ENCODE measurements at places on chromosomes 5 and 9.

GRCh38 chr9:133370685-133371084 lies 5.2 kb downstream of the SURF4 start:
- DNase-seq: peak; percentile 41

DNA sequence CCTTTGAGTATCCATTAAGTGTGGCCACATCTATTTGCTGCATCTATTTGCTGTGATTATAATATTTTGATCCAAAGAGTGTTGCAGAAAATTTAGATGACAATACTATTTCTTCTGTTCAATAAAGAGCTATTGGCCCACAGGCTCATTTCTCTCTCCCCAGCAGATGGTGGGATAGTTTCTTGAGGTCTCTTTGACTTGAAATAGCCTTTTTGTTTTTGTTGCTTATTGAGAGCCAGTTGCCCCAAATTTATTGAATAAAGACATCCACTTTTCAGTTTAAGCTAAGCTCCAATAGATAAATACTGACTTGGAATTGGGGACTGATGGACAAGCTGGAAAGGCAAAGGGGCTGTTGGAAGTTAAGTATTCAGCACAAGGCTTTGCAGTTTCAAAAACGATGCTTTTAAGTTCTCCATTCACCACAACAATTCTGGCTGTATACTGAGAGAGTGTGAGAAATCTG lies 290.1 kb upstream of the MPDZ start:
- DNase-seq: no peak

- DNase-seq: no peak
Measured at GRCh38 chr9:134642385-134643181, 980 bp downstream of the COL5A1 start.

DNA sequence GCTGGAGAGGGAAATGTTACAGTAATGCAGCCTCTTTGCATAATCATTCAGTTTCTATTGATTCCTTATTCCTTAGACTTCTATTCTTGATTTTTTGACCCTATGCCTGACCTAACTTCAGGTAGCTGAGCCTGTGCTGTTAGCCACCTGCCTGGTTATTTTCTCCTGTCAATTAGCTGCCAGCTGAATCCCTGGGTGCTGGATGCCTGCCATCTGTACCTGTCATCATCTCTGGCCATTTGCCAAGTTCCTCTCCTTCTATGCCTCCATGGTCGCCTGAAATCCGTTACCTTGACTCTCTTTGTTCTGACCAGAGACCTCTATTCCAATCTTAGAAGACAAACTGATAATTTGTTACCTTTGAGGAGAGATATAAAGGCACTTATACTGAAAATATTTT lies 178.3 kb downstream of the CAVIN4 start:
- no peak for DNase-seq

GRCh38 chr5:35229076-35230037 lies 930 bp downstream of the PRLR start:
- DNase-seq: no peak

- no peak for DNase-seq
Measured at GRCh38 chr9:30459156-30459555, 1925.3 kb upstream of the ACO1 start.

- no peak for DNase-seq
Measured at GRCh38 chr9:108041551-108041950, 552.0 kb upstream of the KLF4 start.

DNA sequence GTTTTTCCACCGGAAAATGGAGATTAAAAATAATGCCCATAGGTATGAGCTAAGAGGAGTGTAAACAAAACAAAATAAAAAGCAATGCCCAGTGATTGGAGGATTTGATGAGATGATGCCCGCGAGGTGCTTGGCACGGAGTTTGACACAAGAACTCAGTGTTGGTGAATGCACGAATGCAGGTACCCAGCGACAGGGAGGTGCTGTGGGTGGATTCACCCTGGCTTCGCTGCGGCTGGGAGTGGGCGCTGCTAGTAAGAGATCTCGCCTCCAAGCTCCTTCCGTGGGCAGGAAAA lies 526 bp upstream of the STXBP1 start:
- no peak for DNase-seq

DNA sequence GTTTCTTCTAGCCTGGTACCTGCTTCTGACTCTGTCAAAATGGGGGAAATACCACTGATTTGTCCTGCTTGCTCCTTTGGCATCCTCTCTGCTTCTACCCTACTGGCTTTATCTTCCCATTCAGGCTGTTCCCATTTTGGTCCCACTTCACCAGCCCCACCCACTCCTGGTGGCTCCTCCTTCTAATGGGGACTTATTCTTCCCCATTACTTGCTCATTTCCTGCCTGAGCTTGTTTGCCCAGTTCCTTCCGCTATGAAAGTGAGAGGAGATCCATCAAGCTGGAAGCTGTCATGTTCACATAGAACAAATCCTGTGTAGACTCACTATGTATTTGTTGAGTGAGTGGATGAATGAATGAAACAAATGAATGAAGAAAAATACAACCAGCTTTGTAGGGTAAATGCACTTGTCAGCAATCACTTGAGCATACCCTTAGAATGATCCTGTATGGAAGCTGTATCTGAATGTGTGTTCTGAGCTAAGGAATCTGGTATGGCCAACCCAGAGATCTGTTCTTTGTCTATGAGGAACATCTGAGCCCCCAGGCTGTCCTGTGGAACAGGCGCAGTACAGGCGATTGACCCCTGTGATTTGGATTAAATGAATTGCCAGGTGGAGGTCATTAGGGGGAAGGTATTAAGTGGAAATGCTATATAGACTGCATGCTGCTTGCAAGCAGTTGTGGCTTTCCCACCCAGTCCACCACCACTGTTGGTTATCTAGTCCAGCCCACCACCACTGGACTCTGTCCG lies 89.5 kb downstream of the APBA1 start:
- DNase-seq: no peak

DNA sequence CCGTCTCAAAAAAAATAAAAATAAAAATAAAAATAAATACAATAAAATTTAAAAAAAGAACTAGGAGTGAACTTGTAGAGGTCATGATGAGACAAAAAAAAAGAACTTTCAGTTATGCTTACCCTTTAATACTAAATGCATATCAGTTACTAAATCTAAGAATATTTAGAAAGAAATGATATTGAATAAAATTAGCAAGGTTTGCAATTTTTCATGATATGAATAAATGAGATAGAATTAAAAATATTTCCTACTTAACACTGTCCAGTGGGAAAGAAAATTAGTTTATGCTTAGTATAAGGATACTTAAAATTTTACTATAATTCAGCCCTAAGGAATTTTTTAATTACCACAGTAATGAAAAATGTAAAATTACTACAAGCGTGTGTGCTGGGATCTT lies 132.4 kb downstream of the TLE1 start:
- DNase-seq: no peak

DNA sequence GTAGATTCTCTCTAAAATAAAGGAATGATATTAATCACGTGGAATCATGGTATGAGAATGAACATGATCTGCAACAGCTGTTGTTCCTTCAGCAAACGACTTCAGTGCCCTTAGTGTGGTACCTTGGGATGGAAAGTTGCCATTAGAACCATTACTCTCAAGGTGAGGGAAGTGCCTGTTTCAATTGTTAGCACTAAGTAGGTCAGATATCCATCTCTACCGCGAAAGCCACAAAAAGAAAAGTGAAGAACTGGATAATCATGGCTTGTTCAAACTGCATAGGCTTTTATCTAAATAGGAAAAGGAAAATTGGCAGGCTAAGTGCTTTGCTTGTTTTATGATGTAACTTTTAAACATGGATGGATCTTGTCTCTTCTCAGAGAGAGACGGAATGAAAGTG lies 380.7 kb downstream of the MRPS30 start:
- no peak for DNase-seq

DNA sequence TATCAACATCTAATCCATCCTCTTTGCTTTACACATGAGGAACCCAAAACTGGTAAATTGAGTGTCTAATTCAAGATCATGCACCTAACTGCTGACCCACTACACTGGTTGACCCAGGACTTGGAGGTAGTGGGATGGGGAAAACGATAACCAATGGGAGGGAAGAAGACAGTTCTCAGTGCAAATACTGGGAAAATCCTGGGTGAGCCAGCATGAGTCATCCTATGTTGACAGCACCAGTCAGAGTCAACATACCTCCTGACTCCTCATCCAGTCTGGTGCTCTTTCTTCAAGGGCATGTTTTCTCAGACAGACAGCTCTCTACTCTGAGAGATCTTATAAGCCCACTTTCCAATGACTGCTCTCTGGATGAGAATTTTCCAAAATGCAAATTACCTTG lies 232.8 kb upstream of the PTGER4 start:
- no peak for DNase-seq

DNA sequence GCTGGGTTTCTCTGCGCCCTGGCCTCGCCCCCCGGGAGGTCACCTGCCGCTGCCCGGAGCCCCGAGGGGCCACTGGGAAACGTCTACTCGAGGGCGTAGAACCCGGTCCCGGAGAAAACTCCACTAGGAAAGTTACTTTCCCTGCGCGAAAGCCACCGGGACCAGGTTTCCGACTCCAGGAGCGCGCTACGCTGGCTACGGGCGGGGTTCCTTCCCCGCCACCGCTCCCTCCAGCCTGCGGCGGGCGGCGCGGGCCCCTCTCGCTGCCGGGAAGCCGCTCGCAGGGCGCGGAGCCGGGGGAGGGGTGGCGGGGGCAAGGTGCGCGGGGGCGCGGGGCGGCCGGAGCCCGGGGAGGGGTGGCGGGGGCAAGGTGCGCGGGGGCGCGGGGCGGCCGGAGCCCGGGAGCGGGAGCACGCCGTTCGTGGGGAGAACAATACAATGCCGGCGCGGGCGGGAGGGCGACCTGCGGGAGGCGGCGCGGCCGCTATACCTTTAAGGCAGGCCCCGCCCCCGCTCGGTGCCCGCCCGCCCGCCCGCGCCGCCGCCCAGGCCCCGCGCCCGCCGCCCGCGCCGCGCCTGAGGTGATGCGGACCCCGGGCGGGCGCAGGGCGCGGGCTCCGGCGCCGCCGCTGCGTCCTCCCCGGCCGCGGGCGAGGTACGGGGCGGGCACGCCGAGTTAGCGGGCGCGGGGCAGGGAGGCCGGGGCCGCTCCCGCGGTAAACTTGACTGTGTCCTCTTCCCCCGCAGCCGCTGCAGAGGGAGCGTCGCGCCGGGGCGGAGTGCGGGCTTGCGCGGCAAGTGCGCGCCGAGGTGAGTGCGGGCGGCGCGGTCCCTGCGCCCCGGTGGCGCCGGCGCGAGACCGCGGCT lies 278.1 kb downstream of the AOPEP start:
- DNase-seq: no peak

DNA sequence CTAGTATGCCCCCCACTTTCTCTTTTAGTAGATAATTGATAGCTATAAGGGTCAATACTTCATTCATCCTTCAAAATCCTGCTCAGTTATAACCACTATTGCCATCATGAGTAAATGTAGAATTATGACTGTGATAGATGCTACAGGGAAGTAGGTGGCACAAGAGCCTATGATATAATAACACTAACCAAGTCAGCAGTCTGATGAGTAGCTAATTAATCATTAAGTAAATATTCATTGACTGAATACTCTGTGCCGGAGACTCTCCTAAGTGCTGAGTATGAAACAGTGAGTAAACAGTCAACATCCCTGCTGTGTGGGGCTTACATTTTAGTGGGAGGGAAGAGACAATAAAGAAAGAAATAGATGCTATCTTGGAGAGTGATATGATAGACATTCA lies 430.3 kb upstream of the ZNF462 start:
- no peak for DNase-seq

DNA sequence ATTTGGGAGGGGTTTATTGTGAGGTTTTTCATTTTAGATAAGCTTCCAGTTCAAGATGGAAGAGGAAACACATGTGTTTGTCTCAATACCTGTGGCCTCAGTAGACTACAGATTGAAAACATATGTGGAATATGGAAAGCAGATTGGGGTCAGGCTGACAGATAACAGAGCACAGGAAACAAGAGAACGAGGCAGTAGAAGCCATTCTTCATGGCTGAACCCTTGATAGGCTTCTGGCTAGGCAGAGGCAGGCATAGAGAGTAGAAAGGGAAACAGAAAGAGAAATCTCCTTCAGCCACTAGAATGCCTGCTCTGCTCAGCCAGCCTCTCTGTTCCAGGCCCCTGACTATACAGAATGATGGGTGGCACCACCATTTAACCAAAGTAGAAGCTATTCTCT lies 152.5 kb downstream of the MUSK start:
- no peak for DNase-seq

- DNase-seq: no peak
Measured at GRCh38 chr9:113603048-113603375, 139.5 kb downstream of the RGS3 start.

GRCh38 chr5:44919560-44919959 lies 110.8 kb downstream of the MRPS30 start:
- no peak for DNase-seq

GRCh38 chr5:156825688-156826087 lies 24.4 kb upstream of the PPP1R2B start:
- DNase-seq: no peak

GRCh38 chr5:132782101-132782500 lies 5.1 kb upstream of the SEPTIN8 start:
- no peak for DNase-seq

DNA sequence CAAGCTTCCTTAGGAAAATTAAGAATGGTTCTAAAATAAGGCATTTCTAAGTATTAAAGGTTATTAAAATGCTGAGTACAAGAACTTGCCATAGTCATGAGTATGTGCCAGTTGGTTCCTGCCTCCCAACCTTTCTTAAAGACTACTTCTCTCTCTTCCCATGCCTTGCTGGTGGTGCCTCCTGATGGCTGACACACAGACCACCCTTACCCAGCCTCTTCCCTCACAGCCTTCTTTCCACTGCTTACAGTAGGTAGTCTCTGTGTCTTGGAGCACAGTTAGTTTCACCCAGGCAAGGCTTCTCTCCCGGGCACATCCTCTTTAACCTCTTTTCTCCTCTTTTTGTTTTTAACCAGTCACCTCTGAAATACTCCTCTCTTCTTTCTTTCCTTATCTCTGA lies 20.6 kb upstream of the GPR150 start:
- no peak for DNase-seq

DNA sequence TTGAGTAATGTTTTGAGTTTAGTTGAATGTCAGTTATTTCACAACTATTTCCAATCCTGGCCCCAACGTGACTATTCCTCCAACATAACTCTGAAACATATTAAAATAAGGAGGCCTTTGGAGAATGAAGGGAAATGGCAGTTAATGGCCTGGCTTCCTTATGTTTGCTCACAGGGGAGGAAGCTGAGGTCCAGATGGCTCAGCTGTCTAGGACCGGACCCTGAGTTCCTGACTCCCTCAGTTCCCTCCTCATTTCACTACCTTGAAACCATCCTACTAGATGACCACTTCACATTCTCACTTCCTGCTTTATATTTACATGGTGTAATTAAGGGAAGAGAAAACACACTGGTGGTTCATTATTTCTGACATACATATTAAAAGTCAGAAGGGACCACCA lies 6.6 kb downstream of the OTULINL start:
- DNase-seq: no peak

GRCh38 chr5:15492545-15492944 lies 7.4 kb upstream of the FBXL7 start:
- no peak for DNase-seq

DNA sequence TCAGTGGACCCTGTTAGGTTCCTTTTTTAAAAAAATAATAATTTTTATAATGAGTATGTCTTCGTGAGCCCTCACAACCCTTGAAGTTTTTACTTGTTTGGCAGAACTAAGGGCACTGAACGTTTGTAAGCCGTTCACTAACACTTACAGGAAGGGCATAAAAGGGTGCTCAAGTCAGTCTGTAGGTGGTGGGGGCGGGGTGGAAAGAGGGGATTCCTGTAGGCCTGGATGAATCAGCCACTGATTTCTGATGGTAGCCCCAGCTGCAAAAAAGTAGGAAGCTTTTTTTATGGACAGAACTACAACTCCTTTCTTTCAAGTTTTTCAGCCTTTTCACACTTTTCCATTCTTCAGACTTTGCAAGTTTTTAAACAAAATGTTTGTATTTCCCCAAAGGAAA lies 35.8 kb downstream of the PIK3R1 start:
- DNase-seq: peak; percentile 69

All from activated T-cell treated with anti-CD3 and anti-CD28 coated beads, Interleukin-2, amount 50 U/mL, for 4 hours (primary cell).